Kasumi-1 (cell line): ENCODE measurements at places on chromosomes 5 and 9.

DNA sequence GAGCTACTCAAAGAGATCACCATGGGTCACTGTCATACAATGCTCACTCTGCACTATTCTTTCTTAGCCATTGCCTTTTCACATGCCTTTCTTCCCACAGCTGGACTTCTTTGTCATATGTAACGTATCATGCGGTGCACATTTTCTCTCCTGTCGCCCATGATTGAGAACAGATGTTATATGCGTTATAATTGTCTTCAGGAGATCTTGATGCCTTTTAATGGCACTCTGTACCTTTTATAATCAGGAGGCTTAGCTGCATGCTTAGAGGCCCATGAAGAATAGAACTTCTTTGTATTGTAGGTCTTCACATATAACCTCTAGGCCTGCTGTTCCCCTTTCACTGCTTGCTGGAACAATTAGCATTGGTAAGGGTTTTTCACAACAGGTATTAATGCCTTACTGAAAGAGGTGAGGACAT is 436.1 kb downstream of the CDH10 start:
- no peak for DNase-seq

DNA sequence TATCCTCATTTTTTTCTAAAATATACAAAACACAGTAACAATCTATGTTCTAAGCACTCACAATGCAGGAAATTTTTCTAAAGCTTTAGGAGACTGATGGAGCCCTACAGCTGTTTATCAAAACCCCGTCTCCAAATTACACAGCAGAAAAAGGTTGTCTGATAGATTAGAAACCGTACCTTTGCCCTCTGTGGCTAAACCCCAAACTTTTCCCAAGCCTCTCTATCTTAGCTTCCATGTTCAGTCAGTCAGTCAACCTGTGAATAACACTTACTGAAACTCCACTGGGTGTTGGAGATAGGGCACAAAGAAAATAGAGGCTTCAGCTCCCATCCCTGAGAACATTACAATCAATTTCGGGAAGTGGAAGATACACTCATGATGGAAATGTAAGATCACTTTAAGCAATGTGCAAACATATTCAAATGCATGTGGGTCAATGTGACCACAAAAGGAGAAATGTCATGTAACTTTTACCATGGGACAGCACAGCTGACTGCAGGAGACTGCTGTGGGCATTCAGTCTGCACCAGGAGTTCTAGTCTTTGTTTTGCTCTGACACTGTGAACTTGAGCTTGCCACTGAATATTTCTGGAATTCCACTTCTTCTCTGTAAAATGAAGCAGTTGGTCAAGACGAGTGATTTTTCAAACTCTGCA is 279.5 kb upstream of the PIK3R1 start:
- no peak for DNase-seq

- no peak for DNase-seq
Measured at GRCh38 chr9:29647451-29647850, 2074.2 kb upstream of the C9orf72 start.

- DNase-seq = no peak
Measured at GRCh38 chr5:163756170-163756569, 250.8 kb downstream of the MAT2B start.

DNA sequence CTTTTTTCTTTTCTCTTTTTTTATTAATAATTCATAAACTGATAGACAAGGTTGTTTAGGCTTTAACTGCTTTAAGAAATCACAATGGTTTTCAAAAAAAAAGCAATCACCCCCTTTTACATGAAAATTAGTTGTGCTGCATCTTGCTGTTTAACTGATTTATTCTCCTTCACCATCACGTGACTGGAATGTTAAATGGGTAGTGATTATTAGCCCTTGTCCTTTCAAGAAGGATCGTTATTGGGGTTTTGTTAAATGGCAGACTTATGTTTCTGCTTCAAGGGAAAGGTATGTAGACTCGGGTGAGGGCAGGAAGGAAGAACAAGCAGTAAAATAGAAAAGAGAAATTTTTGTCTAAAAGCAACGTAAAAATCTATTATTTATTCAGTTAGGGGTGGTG is 175.6 kb upstream of the TLE4 start:
- DNase-seq = no peak

DNA sequence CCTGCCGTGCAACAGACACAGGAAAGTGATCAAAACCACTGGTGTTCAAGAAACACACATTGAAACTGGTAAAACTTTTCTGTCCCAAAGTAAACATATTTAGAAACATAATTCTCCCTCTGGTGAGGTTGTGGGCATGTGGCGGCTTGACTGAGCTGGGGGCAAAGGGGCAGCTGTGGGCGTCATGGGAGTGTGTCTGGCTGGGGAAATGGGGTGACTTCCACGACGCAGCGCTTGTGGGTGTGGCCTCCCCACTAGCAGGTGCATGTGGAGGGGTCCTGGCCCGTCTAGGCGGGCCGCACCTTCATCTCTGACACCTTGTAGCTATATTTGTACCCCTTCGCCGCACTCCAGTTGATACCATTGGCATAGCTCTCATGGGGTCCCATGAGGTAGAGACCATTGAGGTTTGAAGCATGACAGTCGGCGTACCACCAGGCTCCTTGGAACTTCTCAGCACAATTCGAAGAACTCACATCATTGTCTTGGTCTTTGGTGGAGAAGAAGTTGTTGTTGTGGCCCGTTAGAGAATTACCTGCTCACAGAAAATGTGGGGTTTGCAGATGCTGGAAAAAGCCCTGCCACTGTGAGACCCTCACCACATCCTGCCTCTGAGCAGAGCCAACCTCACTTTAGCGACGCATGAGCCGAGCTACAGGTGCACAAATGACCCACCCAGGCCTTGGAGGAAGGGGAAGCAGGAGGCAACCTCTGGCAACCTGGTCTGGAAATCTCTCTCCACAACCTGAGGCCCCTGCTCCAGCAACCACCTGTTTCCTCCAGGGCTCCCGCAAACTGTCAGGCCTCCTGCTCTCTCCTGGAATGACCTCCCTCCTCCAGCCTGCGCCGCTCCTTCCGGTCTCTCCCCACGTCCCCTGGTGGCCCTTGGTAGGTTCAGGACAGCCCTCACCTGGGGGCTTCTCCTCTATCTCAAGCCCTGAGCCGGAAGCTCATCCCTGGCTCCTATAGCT is 7.9 kb downstream of the FCN1 start:
- no peak for DNase-seq

GRCh38 chr9:103471241-103471640 is 476.1 kb downstream of the CYLC2 start:
- DNase-seq = no peak

DNA sequence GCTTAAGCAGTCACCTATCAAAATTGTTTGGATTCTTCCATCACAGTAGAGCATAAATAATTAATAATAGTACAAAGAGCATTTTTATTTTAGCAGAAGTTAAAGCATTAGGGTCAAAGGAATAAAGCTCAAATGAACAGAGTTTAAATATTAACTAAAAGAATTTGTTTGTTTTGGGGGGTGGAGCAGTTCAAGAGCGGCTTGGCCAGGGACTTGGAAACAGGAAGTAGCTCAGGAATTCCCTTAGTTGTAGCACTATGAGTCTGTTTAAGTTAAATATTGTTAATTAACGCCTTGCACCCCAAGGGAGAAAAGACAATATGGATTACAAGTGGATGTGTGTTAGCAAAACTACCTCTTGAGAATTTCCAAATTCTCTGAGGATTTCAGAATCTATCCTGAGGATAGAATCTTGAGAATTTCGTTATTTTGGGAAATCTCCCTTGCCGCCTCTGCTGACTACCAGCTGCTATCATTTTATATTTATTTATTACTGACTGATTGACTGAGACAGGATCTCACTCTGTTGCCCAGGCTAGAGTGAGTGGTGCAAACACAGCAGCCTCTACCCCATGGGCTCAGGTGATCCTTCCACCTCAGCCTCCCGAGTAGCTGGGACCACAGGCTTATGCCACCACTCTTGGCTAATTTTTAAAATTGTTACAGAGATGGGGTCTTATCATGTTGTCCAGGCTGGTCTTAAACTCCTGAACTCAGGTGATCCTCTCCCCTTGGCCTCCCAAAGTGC is 96.7 kb upstream of the CHD1 start:
- no peak for DNase-seq

- peak; percentile 79 for DNase-seq
Measured at GRCh38 chr5:69024241-69024651, 69.6 kb upstream of the SLC30A5 start.

- DNase-seq = no peak
Measured at GRCh38 chr5:119358530-119358900, 2.7 kb downstream of the TNFAIP8 start.

DNA sequence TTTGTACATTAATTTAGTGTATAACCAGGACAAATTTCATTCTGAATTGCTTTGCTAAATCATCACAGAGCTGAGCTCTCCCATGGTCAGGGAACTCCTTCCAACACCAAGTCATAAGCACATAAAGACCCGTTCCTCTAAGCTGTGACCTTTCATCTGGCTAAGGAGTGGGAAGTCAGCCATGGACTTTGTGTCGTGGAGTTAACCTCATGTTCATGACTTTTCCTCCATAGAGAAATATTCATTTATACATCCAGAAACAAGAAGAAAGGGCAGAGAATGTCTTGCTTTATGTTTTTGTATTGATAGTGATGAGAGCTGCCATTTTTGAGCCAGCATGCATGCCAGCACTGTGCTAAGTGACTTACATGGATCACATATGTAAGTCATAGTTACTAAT is 97.5 kb downstream of the INIP start:
- no peak for DNase-seq

DNA sequence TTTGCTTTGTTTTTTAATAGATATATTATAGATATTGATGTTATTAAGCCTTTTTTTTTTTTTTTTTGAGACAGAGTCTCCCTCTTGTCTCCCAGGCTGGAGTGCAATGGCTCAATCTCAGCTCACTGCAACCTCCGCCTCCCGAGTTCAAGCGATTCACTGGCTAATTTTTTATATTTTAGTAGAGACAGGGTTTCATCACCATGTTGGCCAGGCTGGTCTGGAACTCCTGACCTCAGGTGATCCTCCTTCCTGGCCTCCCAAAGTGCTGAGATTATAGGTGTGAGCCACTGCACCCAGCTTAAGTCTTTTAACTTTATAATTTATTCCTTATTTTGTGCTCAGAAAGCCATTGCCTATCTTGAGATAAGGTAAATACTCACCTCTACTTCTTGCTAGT is 24.2 kb upstream of the RAD23B start:
- DNase-seq = no peak

DNA sequence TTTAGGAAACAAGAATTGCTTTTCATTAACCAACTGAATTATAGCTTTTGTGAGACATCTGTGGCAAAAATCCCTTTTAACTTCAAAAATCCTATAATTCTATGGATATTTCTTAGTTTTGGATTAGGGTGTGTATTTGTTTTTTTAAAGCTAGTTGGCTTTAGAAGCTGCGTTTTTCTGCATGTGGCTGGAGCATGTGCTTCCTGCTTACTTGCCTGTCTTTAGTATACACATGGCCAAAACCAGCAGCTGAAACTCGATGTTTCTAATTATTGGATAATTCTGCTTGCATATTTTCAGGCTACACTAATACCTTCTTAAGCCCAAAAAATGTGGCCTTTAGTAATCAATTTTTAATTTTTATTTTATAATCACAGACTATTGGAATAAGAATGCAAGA is 8.9 kb downstream of the RECK start:
- no peak for DNase-seq

- no peak for DNase-seq
Measured at GRCh38 chr9:37995348-37995737, 73.7 kb downstream of the SHB start.

GRCh38 chr5:38414348-38414747 is 142.1 kb downstream of the LIFR start:
- DNase-seq = no peak

DNA sequence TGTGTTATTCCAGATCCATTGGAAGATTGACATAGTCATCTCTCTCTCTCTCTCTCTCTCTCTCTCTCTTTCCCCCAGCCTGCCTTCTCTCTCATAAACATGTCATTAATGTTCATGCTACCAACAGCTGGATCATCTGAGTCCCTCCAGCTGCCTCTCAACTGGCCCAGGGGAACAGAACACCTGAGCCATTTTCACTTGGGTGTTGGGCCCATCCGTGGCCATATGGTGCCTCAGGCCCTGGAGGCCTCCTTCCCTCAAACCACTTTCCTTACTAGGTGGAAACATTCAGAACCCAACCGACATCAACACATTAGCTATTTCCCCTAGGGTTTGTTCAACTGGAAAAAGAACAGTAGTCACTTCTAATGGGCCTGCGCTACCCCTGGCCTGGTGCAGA is 196.2 kb downstream of the FRMD3 start:
- no peak for DNase-seq

- no peak for DNase-seq
Measured at GRCh38 chr5:27788184-27788583, 749.8 kb upstream of the CDH9 start.

- DNase-seq = no peak
Measured at GRCh38 chr5:139416651-139417050, 12.8 kb upstream of the SPATA24 start.

DNA sequence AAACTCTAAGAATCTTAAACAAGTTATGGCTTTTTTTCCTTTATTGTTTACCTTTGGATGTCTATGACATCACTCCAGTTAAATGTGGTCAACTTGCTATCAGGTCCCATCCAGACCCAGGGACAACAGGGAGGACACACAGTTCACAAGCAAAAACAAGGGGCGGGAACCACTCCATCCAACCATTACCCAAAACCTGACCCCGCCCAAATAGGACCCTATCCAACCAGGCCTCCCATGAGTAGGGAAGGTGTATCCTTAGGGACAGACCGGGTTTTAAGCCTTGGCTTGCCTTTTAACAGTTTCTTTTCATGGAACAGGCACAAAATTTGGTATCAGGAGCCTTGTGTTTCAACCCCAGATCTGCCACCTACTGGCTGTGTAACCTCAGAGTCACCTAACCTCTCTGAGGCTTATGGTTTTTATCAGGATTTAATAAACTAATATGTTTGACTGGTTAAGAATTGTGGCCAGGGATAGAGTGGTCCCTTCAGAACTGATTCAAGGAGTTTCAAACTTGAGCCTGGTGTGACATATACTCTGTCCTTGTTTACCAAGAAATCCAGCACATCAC is 127.7 kb upstream of the RAD23B start:
- peak; percentile 4 for DNase-seq

DNA sequence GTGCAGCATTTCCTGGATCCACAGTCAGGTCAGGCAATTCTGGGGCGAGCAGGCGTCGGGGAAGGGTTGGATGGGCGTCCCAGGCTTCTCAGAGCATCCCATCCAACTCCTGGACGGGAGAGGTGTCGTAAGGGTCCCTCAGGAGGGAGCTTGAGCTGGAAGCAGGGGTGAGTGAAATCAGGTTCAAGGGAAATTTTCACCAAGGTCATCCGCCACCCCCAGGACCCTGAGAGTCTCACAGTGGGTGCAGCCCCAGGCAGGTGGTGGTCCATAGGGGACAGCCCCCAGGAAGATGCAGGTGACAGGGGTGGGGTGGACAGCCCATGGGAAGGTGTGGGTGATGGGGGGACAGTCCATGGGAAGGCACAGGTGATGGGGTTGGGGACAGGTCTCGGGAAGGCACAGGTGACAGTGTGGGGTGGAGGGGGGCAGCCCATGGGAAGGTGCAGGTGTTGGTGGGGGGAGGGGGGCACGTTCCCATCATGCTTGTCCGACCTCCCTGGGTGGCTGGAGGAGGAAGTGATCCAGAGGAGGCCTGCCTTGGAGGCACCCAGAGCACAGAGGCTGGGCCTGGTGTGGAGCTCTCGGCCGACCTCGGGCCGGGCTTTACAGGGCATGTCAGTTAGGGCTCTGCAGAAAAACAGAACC is 48.9 kb downstream of the AHRR start:
- no peak for DNase-seq

- DNase-seq = no peak
Measured at GRCh38 chr5:148960070-148960769, 102.6 kb downstream of the SH3TC2 start.

GRCh38 chr9:130996676-130997394 is 12.1 kb upstream of the LAMC3 start:
- no peak for DNase-seq

GRCh38 chr9:69190086-69190862 is 16.2 kb downstream of the TJP2 start:
- no peak for DNase-seq
